ENCODE measurements at places on chromosomes 1 and 21. TPM values are rescaled to one million over a fixed set of nuclear protein-coding genes. Genes with fewer than 3 reads are reported as not detected.

DNA sequence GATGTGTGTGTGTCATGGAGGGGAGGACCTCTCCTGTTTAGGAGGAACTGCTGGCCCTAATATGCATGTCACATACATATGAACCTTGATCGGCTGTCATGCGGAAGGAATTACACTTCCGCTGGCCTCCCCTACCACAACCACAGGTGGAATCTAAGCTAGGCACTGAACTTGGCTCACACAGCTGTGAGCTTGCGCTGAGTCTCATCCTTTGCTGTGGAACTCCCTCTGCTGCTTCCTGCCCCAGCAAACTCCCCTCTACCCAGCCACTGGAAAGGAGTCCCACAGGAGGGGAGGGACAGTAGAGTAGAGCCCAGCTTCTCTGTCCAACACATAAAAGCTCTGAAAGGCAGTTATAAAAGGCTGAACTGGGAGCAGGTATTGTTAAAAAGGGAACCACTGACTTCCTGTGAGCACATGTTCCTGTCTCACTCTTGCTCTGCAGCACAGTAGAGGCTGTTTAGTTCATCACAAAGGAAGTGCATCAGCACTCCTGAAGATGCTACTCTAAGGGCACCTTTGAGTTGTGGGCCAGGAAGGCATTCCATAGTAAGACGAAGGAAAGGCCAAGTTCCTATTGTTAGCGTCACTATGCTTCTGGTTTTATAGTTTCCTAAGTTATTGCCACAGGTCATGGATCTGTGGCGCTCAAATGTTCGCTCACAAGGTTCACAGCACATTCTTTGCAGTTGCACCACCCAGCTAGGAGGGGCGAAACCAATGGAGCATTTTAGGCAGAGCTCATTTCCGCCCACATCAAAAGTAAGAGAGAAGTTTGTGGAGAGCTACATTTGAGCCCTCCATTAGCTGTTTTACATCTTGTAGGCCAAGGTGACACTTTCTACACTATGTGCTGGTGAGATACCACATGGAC lies 17.7 kb upstream of the PTPRC start:
- DNase-seq, result no peak

- DNase-seq, result peak; percentile 67
Measured at GRCh38 chr1:7616076-7616832, 154.8 kb upstream of the VAMP3 start.

- DNase-seq, result no peak
Measured at GRCh38 chr1:117812869-117813511, 116.4 kb downstream of the GDAP2 start.

MATN1 gene
- total RNA-seq, result not detected

DNA sequence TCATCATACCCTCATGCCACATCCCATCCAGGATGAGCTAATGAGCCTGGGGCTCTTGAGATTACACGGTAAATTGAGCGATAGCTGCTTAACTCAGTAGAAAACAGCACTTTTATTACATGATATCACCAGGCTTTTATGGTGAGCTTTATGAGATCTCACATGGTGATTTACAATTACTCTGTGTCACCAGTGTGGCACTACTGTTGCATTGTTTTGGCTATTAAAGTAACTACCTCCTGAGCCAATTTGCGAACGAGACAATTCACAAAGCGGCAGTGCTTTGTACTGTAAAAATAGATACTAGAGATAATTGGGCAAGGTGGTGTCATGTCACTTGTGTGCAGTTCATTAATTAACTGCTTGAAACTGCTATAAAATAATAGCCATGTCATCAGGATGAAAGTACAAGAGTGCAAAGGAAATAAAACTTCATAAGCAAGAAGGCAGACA lies 767.7 kb upstream of the ADGRL2 start:
- no peak for DNase-seq

GRCh38 chr1:93014168-93014567 lies 52.9 kb upstream of the DIPK1A start:
- DNase-seq, result no peak

ST6GALNAC3 gene
- total RNA-seq, result 3.7 TPM

CLEC20A gene
- not detected for total RNA-seq

DNA sequence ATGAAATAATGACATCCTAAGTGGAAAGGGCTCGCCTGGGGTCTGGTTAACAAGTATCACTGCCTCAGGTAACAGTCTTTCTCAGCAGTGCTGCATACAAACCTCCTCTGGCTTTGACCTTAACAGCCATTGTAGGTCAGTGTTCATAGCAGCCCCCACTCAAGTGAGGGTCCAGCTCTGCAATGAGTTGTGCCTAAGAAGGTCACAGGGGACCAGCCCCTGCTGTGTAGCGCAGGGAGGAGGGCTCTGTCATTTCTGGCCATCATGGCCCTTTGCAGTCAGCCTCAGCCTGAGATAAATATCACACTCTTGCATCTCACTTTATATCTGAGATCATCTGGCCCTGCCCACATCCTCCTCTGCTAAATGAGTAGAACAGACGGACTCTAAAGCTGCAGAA lies 18.1 kb upstream of the MYSM1 start:
- DNase-seq, result no peak
